ENCODE measurements at places on chromosomes 5 and 9.

DNA sequence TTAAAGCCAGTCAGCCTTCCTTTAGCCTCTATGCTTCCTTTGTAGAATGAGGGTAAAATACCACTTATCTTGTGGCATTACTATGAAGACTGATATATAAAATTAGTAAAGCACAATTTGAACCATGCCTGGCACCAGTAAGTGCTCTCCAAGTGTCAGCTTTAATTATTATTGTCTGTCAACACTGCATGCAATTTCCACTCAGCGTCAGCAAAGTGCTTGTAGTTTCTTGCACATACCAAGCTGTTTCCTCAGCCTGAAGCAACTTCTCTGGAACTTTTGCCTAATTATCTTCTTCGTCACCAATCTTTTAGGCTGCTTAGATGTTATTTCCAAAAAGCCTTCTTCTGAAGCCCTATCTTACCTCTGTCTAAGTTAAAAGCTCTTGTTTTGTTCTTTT is 177.3 kb downstream of the CDC42SE2 start:
- DNase-seq = no peak

DNA sequence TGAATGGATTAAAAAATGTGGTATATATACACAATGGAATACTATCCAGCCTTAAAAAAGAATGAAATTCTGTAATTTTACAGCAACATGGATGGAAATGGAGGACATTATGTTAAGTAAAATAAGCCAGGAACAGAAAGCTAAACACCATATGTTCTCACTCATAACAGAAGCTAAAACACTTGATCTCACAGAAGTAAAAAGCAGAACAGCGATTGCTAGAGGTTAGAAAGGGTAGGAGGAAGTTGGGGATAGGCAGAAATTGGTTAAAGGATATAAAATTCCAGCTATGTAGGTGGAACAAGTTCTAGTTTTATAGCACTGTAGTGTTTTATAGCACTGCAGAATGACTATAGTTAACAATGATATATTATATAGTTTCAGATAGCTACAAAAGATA is 15.8 kb downstream of the MARCHF3 start:
- DNase-seq = no peak

- no peak for DNase-seq
Observed at GRCh38 chr9:137206602-137207001, 1.1 kb downstream of the NDOR1 start.

DNA sequence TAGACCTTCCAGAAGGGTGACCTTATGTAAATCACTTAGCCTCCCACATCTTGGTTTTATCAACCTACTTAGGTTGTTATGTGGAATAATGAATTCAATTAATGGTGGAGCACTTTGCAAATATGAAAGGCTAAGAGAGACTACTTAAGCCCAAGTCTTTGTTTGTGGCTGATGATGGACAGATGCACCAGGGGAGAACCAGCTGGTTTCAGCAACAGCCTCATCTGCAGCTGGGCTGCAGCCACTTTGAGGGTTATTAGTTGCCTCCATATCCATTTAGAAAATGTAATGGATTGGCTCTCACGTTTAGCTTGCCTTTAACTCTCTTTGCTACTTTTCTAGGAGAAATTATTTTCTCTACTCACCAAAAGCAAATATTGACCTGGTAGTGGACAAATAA is 146.6 kb downstream of the ESM1 start:
- DNase-seq = no peak

GRCh38 chr9:107861075-107861474 is 371.5 kb upstream of the KLF4 start:
- no peak for DNase-seq

DNA sequence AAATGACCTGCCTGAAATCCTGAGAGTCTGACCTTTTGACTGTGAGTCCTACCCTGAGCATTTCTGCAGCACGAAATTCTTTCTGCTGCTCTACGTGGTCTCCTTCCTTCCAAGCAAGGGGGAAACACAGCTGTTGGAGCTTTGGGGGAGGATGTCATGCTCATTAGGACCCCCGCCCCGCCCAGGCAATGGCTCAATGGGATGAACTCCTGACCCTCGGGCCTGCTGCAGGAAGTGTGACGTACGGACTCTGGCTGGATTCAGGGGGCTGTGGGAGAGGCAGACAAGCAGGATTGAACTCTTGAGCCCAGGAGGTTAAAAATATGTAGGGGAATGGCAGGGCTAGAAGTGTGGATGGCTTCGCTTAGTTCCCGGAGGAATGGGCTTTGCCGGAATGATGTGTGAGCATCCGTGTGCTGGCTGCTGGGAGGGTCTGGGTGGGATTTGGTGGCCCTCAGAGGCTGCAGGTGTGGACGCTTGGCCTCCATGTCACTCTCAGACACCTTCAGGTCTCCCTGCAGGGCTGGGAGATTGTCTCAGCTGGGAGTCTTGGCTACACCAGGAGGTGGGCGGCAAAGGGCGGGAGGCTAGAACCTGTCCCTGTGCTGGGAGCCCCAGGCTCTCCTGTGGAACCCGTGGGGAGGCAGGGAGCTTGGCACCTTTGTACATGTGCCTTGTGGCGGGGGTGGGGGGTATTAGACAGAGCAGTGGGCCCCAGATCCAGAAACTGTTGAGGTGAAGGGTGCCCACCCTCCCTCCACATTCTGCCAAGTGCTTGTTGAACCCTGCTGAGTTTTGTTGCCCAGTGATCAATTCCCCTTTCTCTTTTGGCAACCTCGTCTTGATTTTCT is 26.3 kb downstream of the STC2 start:
- no peak for DNase-seq

GRCh38 chr9:134562146-134562849 is 79.3 kb upstream of the COL5A1 start:
- DNase-seq = no peak

DNA sequence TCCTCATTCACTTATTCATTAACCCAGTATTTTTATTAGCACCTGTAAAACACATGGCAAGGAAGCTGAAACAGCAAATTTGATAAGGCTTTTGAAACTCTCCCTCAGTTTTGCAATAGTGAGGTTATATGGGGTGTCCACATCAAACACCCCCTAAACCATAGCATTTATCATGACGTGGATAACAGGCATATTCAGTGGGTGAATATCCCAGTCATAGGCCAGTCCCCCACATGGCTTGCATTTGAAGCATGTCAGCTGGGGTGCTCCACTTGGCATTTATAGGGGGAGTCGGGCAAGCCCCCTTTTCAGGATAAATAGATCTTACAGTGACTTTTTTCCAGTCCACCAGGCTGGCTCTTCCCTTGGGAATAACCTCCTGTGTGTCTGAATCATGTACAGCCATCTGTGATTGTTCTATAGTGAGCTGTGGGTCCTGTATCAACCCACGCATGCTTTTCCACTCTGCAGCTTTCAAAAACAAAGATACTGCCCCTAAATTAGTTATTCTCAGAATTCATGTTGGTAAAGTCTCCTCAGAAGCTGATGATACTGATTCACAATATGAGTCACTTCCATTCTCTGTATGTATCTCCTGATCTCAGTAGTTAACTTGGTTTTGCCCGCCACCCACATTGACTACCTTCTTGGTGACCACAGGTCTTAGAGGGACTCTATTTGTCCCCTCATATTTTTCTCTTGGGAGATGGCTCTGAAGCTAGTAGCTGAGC is 84.4 kb upstream of the SPIN1 start:
- no peak for DNase-seq
